ENCODE measurements at places on chromosomes 2 and 18. TPM values are rescaled to one million over a fixed set of nuclear protein-coding genes. Genes with fewer than 3 reads are reported as not detected.

GRCh38 chr18:11751341-11752115 lies 62.5 kb downstream of the GNAL start:
- DNase-seq = no peak

GRCh38 chr2:77521548-77521891 lies 656 bp downstream of the LRRTM4 start:
- DNase-seq = no peak

GRCh38 chr2:9250498-9251153 lies 44.0 kb downstream of the ASAP2 start:
- no peak for DNase-seq

DNA sequence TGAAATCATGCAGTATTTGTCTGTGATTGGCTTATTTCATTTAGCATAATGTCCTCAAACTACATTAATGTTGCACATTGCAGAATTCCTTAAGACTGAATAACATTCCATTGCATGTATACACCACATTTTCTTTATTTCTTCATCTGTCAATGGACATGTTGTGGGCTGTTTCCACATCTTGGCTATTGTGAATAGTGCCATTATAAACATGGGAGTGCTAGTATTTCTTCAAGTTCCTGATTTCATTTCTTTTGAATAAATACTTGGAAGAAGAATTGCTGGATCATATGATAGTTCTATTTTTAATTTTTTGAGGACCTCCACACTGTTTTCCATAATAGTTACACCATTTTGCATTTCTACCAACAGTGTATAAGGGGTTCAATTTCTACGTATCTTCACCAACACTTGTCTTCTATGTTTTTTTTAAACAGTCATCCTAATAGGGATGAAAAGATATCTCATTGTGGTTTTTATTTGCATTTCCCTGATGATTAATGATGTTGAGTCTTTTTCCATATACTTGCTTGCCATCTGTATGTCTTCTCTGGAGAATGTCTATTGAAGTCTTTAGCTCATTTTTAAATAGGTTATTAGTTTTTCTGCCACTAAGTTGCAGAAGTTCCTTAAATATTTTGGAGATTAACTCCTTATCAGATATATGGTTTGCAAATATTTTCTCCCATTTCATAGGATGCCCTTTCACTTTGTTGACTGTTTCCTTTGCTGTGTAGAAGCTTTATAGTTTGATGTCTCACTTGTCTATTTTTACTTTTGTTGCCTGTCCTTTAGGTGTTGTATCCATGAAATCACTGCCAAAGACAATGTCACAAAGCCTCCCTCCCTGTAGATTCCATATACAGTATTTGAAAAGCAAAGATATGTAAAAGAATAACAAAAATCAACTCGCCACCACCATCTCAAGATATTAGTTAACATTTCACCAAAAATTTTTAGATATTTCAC lies 14.6 kb downstream of the FBXO11 start:
- no peak for DNase-seq

DNA sequence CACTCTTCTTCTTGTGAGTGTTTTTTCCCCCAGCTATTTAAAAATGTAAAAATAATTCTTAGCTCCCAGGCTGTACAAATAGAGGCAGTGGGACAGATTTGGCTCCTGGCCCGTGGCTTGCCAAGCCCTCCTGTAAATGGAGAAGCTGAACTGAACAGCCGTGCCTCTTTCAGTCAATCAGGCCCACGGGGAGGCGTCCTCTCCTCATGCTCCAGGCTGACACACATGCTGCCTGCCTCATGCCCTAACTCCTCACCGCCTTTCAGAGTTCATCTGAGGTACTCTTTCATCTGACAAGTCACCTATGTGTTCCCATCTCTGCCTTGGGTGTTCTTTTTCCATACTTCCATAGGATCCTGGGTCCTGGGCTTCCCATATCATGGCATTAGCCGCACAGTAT lies 58.9 kb downstream of the BMP10 start:
- no peak for DNase-seq

GRCh38 chr2:137959166-137959565 lies 5.1 kb upstream of the HNMT start:
- no peak for DNase-seq

DNA sequence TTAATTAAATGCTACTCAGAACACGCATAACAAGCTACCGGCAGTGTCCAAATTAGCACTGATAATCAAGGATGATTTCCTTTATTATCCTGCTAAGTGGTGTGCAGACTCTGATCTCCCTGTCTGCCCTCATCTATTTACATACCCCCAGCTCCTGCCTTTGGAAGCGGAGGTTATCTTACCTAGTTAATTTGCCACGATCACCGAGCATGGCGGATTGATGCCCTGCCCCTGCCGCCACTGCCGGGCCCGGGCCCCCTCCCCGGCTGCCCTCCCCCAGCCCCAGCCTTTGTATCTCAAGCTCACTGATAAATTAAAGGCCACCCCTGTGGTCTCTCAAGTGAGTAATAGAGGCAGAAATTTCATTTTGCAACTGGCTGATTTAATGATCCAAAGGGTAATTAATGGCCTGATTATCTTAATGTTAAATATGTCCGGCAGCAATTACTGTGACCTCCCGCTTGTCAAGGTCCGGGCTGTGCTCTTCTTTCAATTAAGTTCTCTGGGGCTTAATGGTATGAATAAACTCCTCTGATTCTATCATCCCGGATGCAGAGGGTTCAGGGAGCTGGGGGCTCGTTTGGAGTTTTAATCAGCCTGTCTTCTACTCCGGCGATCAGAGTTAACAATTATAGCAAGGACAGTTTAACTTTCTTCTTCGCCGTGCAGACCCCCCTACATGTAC lies 113.4 kb downstream of the GBX2 start:
- no peak for DNase-seq

- DNase-seq = no peak
These were observed 449.6 kb downstream of the PLCL1 start for GRCh38 chr2:198253995-198254394.

DNA sequence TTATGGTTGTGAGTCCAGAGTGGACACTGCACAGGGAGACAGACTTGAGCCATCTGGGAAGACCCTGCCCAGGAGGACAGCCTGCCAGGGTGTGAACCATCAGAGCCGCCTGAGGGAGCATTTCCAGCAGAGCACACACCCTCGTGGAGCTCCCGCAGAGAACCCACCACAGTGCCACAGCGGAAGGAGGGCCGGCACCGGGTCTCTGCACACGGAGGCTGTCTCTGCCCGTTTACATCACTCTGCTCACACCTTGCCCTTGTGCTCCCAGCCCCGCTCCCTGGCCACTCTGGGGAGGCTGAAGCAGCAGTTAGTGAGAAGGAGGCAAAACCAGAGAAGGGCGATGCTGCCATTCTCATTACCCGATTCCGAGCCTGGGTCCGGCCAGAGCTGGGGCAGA lies 161.9 kb downstream of the KLHL29 start:
- no peak for DNase-seq

Gene ALPI
- not detected for polyA plus RNA-seq

- DNase-seq = peak; percentile 11
These were observed 47.6 kb upstream of the FAM124B start for GRCh38 chr2:224449212-224450147.

DNA sequence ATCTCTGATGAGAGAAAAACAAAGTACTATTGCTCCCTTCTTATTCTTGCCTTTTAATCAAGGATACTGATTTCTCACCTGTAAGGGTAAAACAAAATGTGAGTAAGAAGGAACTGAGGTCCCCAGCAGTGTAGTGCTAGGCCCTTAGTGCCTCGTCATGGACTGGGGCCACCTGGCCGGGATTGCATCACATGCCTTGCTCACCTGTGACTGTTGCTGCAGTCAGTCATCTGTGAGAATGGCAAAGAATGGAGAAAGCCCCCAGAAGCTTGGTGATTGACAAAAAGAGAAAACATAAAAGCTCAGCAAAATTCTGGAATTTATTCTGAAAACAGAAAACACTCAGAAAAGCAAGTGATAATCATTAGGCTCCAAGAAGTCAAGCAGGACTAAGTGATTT lies 63.4 kb downstream of the SPATS2L start:
- no peak for DNase-seq

- no peak for DNase-seq
These were observed 92.1 kb downstream of the IRS1 start for GRCh38 chr2:226707499-226707898.
